ENCODE measurements at places on chromosomes 7 and 10.

- DNase-seq: no peak
These were observed 68.9 kb downstream of the PHTF2 start for GRCh38 chr7:77867537-77867865.

DNA sequence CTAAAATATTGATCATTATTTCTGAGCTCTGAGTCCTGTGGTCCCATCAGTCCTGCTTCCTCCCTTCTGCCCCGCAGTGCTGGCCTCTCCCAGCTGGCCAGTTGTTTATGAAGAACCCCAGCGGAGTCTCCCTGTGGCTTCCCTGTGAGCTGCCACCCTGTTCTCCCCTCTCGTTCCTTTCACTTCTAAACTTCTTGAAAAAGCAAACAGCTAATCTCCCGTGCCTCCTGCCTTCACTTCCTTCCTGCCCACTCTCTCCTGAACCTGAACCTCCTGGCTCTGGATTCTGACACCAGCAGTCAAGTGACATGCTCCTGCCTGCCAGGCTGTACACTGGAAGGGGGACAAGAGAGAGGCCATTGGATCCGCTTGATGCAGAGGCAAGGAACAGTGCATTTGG is 63.7 kb upstream of the ZPBP start:
- no peak for DNase-seq

- no peak for DNase-seq
These were observed 132.0 kb downstream of the PRKAG2 start for GRCh38 chr7:151744656-151745638.

DNA sequence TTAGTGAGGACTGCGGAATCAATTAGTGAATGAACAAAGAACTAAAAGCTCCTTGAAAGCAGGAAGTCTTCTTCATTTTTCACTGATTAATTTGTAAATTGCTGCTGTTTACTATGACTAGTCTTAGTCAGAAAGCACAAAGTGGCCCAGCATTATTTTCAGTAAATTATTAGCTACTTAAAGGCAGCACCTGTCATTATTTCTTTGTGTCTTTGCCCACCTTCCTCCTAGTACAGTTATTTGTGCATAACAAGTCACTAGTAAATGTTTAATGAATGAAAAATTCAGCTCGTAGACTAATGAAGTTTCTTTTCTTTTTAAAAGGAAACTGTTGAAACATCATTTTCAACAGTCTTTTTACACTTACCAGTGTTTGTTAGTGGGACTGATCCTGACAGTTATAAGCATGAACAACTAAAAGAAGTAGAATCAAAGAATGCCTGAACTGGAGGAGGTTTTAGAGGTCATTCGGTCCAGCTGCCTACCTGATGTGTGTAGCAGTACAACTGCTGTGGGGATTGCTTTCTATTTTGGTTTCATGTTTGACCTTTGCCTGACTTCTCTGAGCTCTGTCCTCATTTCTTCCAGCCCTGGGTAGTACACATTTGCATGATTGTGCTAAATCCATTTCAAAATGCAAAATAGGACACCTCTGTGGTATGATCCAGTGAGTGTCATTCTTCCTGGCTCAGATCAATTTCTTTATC is 140.0 kb upstream of the PHYHIPL start:
- no peak for DNase-seq

GRCh38 chr7:8386926-8387550 is 46.4 kb upstream of the NXPH1 start:
- DNase-seq: no peak

Data from DMS79 treated with DMSO at 0.1 percent for 48 hours (cell line).